ENCODE measurements at places on chromosomes 1 and 21.

GRCh38 chr1:103218821-103219220 lies 110.5 kb upstream of the COL11A1 start:
- DNase-seq, result no peak

- DNase-seq, result no peak
Measured at GRCh38 chr1:155537193-155537592, 25.4 kb downstream of the ASH1L start.

DNA sequence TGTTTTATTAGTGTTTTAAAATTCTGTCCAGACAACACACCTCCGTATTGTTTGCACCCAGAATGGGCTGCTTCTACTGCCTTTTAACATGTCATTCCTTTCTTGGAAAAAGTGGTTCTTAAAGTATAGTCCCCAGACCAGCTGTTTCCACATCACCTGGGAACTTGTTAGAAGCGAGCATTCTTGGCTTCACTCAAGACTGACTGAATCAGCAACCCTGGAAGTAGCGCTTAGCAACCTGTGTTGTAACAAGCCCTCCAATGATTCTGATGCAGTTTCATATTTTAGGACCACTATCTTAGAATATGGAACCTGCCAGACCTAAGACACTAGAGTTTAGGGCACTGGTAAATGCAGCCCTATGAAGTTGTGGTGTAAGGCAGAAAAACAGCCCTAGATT lies 6.0 kb upstream of the PPIE start:
- no peak for DNase-seq

DNA sequence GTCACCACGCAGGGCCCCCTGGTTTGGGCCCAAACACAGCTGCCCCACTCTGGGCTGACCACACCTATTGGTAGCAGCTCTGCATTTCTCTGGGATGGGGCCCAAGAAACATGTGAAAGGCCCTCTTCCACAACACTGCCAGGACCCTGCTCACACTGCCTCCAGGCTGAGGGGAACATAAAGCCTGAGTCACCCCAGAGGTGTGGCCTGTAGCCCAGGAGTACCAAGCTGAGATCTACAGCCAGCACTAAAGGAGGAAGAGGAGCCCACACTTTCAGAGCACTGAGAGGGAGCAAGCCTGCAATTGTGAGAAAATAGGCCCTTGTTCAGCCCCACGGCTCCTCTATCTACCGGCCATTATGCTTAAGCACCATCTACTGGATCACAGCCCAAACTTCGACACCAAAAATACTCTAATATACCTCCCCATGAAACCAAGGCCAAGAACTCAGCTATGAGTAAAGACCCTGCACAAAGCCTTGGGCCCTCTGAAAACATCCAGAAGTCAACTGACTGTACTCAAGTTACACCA lies 14.4 kb upstream of the OR2T10 start:
- peak; percentile 48 for DNase-seq

DNA sequence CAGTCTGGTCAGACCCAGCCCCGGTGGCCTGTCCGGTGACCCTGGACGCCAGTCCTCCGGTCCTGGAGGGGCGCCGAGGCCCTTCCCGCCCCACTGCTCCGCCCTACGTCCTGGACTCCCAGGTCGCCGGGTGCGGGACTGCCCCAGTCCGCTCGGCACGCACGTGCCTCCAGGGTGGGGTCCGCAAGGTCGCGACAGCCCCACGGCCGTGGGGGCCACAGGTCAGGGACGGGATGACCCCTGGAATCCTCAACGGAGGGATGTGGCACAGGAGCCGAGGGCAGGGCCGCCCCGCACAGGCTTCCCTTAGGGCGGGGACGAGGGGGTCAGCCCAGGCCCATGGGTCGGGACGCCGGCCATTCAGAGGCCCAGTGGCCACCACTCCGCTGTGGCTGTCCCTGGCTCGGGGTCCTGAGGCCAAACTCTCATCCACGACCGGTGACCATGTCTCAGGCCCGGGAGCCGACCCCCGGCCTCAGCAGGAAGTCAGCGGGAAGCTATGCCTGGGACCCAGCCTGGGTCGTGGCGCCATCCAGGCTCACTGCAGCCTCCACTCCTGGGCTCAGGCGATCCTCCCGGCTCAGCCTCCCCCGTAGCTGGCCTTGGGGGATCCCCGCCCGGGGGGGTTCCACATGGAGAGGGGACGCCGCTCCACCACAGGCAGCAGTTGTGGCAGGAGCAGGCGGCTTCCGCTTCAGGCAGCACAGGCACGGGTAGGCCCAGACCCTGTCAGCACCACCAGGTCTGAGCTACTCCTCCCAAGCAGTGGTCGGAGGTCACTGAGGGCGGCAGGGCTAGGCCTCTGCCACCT lies 599 bp upstream of the TMEM240 start:
- no peak for DNase-seq

DNA sequence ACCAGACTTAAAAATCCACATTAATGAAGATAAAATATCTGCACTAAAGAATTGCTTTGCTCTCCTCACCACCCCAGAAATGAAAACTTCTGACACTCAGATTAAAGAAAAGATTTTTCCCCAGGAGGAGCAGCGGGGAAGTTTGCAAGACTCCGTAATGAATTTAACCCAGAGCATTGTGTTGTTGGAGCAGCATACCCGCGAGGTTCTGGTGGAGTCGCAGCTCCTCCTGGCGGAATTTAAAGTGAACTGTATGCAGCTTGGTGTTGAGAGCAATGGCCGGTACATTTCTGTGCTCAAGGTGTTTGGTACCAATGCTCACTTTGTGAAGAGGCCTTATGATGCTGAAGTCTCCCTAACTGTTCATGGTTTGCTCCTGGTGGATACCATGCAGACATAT lies 46.4 kb downstream of the VPS13D start:
- DNase-seq, result no peak

- DNase-seq, result no peak
Measured at GRCh38 chr21:33734818-33735217, 92.5 kb downstream of the ITSN1 start.

GRCh38 chr1:54359393-54360162 lies 46.6 kb downstream of the SSBP3 start:
- no peak for DNase-seq

- DNase-seq, result no peak
Measured at GRCh38 chr21:31909153-31910073, 36.6 kb downstream of the HUNK start.

DNA sequence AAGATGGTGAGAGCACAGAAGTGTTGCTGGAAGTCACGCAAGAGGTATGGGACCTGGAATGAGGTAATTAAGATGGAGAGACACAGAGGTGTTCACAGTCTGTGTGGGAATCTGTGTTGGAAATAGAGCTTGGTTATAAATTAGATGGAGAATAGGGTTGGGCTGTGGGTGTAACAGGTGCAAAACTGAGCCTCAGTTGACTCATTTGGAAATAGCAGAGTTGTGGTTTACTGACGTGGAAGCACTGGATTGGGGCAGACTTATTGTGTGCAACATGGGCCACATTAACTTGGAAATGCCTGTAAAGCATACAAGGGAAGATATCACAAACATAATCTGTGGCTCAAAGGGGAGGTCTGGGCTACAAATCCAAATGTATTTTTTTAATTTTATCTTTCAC lies 13.0 kb downstream of the CAMSAP2 start:
- DNase-seq, result no peak

GRCh38 chr21:42188663-42189062 lies 30.3 kb upstream of the ABCG1 start:
- no peak for DNase-seq

DNA sequence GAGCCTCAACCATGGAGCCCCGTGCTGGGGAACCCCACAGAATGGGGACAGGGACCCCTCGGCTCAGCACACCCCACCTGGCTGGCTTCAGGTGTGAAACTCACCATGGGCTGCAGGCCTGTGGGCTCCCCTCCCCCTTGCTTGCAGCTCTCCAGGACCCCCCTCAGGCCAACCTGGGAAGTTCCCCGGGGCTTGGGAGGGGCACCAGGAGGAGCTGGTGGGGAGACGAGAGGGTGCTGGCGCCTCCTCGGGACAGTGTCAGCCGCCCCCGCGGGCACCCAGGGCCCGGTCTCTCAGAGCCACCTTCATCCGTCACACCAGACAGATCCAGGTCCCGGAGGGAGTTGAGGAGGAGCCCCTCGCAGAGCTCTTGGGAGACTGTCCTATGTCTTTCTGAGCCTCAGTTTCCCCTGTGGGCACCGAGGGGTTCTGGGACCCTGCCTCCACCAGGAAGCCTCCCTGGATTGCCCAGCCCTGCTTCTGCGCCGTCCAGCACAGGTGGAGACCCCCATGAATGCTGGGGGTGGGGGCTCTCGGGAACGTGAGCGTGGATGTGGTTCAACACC lies 657 bp upstream of the TNFRSF18 start:
- no peak for DNase-seq

- DNase-seq, result no peak
Measured at GRCh38 chr1:162134646-162135045, 65.2 kb downstream of the NOS1AP start.

DNA sequence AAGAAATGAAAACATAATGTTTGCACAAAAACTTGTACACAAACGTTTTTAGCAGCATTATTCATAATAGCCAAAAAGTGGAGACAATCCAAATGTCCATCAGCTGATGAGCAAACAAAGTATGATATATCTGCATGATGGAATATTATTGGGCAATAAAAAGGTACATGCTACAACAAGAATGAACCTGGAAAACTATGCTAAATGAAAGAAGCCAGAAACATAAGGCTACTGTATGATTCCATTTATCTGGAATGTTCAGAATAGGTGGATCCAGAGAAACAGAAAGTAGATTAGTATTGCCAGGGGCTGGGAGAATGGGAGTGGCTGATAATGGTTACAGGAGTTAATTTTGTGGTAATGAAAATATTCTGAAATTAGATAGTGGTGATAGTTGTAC lies 19.0 kb downstream of the FBXO28 start:
- DNase-seq, result no peak

DNA sequence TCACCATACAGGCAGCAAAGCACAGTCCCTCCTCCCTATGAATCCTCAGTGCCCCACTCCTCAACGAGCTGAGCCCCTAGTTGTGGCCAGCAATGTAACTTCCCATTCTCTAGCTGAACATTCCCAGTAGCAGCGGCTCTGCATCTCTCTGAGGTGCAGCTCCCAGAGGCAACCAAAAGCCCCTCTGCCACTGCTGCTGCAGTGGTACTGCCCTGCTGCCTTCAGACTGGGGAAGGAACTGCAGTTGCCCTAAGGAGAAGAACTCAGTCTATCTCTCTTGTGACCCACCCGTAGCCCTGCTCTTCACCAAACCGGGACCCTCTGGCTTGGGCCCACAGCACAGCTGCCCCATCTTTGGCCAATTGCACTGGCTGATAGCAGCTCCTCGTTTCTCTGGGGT lies 31.6 kb downstream of the PYHIN1 start:
- DNase-seq, result no peak

GRCh38 chr21:23809573-23809972 lies 1797.7 kb downstream of the MRPL39 start:
- no peak for DNase-seq

DNA sequence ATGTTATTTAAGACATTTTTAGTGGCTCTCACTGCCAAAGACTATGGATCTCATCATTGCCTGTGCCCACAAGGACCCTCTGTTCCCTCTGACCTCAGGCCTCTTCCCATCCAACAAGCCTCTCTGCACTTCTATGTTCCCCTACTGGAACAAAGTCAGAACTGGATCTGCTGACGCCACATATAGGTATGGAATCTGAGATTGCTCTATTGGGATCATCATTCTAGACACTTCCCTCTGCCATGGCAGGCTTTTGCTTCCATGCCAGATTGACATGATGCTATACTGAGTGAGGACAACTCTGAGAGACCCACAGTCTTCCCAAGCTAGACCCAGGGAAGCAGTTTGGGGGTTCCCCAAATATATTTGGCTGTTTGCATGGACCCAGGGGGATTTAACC lies 76.0 kb upstream of the ZNF648 start:
- no peak for DNase-seq

- DNase-seq, result no peak
Measured at GRCh38 chr1:81915937-81916336, 115.2 kb downstream of the ADGRL2 start.

DNA sequence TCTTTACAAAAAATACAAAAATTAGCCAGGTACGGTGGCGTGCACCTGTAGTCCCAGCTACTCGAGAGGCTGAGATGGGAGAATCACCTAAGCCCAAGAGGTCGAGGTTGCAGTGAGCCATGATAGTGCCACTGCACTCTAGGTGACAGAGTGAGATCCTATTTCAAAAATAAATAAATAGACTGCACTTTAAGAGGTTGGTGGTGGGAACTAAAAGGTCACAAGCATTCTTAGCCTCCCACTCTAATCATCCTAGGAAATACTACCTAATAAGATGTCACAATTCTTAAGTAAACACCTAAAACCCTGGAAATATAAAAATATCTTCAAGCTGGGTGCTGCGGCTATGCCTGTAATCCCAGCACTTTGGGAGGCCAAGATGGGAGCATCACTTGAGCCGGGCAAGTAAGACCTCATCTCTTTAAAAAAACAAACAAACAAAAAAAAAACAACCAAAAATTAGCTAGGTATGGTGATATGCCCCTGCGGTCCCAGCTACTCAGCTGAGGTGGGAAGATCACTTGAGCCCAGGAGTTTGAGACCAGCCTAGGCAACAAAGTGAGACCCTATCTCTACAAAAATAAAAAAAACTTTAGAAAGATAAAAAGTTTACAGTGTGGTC lies 4.1 kb downstream of the DCAF8 start:
- no peak for DNase-seq

DNA sequence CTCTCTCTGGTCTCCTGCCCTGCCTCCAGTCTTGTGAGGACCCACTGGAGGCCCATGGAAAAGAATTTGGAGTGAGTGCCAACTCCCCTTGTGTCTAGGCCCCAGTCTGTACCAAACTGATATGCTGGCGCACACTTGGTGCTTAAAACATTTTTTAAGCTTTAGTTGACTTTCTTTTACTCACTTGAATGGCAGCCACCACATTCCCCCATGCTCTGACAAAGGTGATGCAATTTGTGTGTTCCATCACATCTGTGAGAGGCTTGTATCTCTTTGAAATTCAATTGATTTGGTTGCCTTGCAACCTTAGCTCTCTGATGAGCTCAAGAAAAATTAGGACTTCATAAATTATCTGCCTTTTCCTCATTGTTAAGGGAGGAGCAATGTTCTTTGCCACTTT lies 30.5 kb upstream of the WDTC1 start:
- no peak for DNase-seq

GRCh38 chr1:67192902-67193301 lies 26.6 kb downstream of the IL23R start:
- DNase-seq, result no peak

GRCh38 chr1:10679496-10680220 lies 116.8 kb downstream of the CASZ1 start:
- peak; percentile 11 for DNase-seq

DNA sequence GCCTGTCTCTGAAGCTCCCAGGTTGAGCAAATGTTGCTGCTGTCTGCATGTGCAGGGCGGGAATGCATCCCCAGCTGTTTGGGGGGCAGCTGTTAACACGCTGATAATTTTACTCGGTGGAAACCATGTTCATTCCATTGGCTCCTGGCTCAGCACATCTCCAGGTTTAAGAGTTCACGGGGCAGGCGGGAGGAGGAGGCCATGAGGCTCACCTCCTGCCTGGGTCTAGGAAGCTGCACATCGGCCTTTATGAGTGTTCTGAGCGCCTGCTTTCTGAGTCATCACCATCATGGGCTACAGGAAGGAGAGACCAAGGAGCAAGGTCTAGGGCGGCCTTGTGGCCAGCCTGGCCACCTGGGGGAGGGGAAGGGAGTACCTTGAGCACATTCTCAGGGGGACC lies 29.7 kb downstream of the AJAP1 start:
- no peak for DNase-seq

GRCh38 chr1:159827102-159827490 lies 423 bp downstream of the SLAMF8 start:
- DNase-seq, result peak; percentile 32
